ENCODE measurements at places on chromosomes 16 and 17. TPM values are rescaled to one million over a fixed set of nuclear protein-coding genes. Genes with fewer than 3 reads are reported as not detected.

DNA sequence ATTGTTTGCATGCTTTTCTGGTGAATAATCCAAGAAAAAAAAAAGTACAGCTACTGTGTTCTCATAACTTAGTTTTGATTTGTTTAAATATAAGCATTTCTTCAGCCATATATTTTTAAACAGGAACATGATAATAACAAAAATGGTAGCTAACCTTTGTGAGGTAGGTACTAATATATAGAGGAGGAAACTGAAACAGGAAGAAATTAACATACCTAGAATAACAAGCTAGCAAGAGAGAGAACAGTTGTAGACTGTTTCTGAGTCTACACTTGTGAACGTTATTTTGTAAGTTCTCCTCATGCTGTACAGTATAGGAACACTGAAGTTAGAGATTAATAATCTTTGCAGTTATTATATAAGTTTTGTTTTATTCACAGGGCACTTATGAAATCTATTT lies 49.3 kb downstream of the NSRP1 start:
- H3K27ac ChIP-seq = no peak overlapping the region
- no peaks in the 10 kb centered on the region for H3K27me3 ChIP-seq
- H3K36me3 ChIP-seq = no peaks in the 10 kb centered on the region
- no peak for DNase-seq

- peak; percentile 55 for DNase-seq
- H3K27me3 ChIP-seq = peaks cover 3% of the 10 kb centered on the region
- H3K4me1 ChIP-seq = peaks cover 50% of the 10 kb centered on the region
- peaks cover 29% of the 10 kb centered on the region for H3K36me3 ChIP-seq
Observed at GRCh38 chr17:1485423-1486376, 6.8 kb downstream of the MYO1C start.

CETP gene
- 2.0 TPM for total RNA-seq

- no peak overlapping the region for H3K4me3 ChIP-seq
- DNase-seq = no peak
- H3K4me1 ChIP-seq = no peaks in the 10 kb centered on the region
- no peaks in the 10 kb centered on the region for H3K27me3 ChIP-seq
Observed at GRCh38 chr16:50678531-50678930, 2.6 kb downstream of the SNX20 start.

CDH11 gene
- 179 TPM for total RNA-seq

DNA sequence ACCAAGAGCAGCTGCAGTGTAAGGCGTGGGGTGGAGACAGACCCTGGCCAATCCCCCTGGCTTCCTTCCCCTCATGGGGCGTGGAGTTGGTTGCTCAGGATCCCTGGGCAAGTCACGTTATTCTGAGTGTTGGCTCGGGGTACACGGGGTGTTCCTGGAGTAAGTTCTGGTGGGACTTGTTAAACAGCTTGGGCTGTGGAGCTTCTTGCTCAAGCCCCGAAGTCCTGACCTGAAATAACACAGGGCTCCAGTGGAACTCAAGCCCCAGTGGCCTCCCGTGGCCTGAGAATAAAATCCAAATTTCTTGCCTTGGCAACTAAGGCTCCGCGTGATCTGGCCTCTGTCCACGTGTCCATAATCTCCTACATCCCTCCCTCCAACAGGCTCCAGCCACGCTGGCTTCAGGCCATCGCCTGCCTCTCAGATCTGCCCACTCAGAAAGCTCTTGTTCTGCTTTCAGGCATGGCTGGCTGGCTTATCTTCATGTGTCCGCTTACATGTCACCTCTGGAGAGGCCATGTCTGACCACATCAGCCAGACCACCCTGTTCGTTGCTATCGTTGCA lies 49.3 kb upstream of the BCO1 start:
- no peaks in the 10 kb centered on the region for H3K36me3 ChIP-seq
- H3K4me1 ChIP-seq = peaks cover 6% of the 10 kb centered on the region
- H3K27me3 ChIP-seq = no peaks in the 10 kb centered on the region
- no peak overlapping the region for H3K27ac ChIP-seq
- no peak overlapping the region for H3K4me3 ChIP-seq
